ENCODE measurements at places on chromosomes 12 and 14. TPM values are rescaled to one million over a fixed set of nuclear protein-coding genes. Genes with fewer than 3 reads are reported as not detected.

Gene TSPAN8
- total RNA-seq: 5.0 TPM

DNA sequence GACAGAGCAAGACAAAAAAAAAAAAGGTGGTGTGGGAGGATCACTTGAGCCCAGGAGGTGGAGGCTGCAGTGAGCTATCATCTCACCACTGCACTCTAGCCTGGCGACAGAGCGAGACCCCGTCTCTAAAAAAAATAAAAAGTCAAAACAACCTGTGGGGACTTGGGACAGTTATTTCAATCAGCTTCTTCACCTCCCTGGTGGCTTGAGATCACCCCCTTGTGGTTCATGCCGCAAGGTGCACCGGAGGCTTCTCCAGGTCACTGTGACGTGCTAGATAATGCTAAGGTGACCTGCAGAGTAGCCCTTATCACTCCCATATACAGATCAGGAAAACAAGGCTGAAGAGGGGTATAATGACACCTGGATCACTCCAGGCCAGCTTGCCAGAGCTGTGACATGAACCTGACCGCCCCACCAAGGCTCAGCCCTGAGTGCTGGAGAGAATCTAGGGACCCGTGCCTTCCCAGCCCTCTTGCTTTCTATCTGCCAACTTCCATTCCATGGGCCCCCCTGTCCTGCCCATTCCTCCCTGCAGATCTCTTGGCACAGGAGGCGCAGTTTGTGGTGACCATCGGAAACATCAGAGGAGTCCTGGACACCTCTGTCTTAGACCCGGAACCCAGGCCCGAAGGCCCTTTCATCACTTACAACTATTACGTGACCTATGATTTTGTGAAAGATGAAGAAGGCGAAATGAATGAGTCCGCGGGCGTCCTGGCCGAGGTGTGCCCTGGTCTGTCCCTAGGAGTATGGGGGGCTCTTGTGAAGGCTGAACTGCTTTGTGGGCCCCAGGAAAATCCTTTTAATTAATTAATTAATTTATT, 8.1 kb downstream of the LRRC43 start:
- no peak for DNase-seq

DNA sequence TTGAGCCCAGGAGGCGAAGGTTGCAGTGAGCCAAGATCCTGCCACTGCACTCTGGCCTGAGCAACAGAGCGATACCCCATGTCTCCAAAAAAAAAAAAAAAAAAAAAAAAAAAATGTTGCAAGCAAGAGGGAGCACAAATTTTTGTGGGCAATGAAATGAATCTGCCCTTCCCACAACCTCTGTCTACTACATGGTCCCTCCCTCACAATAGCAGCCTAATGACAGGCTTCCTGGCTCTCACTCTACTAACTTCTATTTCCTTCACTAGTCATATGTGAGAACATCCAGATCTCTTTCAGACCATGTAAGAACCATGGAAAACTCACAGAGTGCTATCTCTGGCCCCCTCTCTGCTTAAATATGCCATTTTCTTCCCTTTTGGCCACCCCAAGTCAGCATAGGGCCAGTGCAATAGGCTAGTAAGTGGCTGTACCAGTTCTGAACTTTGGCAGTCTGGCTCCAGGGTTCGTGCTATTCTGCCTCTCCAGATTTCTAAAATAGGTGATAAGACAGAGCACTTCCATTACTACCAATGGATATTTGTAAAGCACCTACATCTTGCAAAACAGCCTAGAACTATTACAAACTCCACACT, 7.1 kb downstream of the OSBPL8 start:
- no peak for DNase-seq

Gene KRT71
- total RNA-seq: not detected

- no peak for DNase-seq
These were observed 48.7 kb downstream of the CCDC88C start for GRCh38 chr14:91368776-91369416.

DNA sequence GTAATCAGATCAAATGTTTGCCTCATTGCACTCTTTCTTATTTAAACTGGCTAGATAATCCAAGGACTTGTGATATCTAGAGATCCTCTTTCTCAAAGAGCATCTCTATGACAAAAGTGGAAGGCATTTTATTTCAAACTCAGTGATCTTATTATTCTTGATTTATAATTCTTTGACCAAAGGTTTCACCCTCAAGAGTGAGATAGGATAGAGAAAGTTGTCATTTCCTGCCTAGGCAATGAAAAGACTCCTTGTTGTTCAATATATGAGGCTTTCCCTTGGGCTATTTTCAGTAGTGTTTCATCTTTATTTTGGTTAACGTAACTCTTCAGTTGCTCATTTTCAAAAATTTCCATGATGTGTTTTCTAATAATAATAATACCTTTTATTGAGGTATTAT, 18.0 kb upstream of the INSM2 start:
- no peak for DNase-seq

DNA sequence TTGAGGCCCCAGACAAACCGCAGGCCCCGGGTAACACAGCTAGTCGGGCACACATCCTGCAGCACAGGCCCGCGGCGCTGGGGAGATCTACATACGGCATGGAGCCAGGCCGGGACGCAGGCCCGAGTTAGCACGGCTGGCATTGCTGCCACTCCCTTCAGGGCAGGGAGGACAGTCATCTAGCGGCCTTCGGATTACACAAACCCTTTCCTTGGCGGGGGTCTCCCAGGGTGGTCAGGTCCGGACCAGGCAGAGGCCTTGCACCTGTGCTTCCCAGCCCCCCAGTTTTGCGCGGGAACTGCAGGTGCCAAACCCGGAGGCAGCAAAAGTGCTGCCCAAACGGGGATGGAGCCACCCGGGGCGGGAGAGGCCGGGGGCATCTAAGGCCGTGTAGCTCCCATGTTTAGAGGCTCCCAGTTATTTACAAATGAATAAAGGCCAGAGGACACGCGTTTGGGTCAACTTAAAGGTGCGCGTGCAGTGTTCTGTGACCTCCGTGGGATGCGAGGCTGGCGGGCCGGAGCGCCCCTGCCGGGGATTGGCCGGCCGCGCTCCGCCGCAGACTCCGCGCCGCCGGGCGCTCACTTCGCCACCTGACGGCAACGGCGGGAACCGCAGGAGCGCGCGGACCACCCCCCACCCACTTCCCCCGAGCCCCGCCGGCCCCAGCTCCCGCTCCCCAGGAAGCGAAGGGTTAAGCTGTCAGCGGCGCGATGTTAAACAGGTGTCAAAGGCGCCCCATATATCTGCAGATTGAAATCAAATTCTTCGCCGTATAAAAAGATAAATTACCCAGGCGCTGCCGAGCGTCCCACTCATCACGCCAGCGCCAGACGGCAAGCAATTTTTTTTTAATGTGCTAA, 18.1 kb downstream of the VSX2 start:
- DNase-seq: no peak

DNA sequence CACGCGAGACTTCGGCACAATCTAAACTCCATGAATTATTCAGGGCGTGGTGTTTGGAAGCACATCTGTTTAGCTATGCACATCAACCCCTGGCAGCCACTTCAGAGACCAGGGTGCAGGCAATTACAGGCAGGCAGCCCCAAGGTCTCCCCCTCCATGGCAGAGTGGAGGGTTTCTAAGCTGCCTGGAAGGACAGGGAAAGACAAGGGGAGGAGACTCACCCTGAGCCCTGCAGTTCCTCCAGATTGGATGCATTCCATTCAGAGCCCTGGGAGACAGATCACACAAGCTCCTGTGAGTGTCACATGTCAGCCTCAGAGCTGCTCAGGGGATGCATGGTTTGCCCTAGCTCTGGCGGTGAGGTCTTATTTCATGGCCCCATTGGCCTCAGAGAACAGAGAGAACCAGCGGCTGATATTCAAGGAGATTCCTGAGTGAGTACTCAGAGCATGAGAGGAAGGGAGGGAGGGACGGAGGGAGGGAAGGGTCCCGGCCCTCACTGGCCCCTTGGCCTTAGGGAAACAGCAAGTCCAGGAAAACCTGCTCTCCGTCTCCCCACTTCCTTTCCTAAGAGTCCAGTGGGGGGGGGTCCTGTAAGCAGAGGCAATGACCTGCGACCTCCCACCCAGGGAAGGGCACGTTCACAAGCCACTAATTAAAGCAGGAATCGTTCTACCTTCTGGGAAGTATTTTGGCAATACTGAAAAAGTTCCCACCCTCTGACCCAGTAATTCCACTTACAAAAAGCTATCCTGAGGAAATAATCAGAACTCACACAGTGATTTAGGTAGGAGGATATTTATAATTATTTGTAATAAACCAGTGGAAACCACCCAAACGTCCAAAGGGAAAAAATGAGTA, 55.1 kb downstream of the SSH1 start:
- DNase-seq: peak; percentile 76

- no peak for DNase-seq
These were observed 723.4 kb upstream of the MDGA2 start for GRCh38 chr14:48398675-48399282.

Gene SPX
- 0.68 TPM for total RNA-seq

Gene ASCL1
- not detected for total RNA-seq

DNA sequence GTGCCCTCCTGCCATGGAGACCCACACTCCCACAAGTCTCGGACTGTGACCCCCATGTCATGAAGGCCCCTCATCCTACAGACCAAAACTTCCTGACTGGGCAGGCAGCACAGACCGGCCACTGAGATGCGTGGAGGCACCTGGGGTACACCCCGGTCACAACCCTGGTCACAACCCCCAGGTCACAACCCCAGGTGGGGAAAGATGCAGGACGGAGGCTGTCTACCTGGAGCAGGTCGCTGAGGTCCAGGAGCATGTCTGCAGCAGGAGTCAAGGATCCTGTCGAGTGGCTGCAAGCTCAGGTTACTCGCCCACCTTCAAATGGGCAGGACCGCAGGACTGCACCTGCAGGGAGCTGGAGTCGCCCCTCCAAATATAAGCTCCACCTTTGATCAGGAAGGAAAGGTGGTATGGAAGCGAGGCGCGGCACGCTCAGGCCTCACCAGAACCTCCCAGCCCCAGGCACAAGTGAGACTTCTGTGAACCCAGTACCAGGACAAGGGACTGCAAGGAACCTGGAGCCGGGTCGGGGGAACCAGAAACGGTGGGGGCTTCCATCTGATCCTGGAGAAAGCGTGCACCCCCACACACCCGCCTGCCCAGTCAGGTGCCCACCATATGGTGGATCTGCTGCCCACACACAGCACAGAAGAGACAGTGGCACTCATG, 8.1 kb downstream of the BTBD6 start:
- no peak for DNase-seq
